ENCODE measurements at places on chromosomes 4 and X.

DNA sequence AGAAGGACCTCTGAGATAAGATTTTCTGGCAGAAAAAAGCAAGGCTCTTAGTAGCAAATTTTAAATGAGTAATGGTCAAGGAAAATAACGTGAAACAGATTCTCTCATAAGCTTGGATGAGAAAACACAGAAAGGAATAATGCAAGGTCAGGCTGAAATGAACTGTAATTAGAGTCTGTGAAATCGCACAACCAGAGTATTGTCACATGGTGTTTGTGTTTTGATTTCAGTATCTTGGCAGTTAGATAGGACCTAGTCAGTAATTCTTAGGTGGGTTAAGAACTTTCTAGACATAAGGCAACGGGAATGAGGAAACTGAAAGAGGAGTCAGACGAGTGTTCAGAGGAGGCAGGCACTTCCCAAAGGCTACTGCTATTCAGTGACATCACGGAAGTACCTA, 34.6 kb downstream of the LIMCH1 start:
- H3K27ac ChIP-seq: no peak overlapping the region
- no peaks in the 10 kb centered on the region for H3K4me1 ChIP-seq
- no peak for DNase-seq

DNA sequence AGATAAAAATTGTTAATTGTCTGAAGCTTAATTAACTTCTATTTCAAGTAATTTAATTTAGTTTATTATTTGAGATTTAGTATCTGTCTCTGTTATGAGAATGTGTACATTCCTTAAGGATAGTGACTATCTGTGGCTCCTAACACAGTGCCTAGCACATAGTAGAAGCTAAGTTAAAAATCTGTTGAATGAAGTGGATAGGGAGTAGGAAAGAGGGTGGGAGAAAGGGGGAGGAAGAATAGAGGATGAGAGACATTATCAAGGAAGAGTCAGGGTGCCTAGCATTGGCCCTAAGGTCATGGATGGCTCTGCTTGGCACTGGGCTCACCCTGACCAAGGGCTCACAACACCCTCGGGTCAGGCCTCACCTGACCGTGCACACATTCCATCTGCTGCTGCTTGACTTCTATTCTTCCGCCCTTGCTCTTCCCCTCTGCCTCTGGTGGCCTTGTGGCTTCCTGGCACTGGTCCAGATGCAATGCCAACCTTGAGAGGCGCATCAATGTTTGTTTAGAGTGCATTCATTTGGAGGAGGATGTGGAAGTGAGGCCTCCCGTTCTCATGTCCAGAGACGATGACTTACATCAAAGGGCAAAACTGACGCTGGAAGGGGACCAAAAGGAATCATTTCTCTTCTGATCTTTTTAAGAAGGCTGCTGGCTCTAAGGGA, 42.3 kb downstream of the TRIM2 start:
- no peak overlapping the region for H3K4me3 ChIP-seq
- H3K36me3 ChIP-seq: no peaks in the 10 kb centered on the region
- H3K4me1 ChIP-seq: peaks cover 14% of the 10 kb centered on the region
- no peak for DNase-seq

DNA sequence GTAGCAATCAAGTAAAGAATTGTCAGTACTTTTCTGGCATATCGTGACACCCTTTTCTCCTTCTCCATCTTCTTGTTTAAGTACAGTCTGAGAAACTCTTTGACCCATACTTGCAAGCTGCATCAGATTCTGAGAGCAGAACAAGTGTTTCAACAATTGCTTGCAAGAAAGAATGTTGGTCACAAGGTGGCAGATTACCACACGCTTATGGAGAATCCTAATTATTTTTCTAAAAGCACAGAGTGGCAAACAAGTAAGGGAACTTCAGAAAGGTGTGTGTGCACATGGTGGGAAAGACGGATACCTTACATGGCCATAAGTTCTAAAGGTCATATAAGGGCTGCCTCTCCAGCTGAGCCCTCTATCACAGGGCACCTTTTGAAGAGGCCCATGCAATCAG, 136.4 kb upstream of the FGF13 start:
- no peaks in the 10 kb centered on the region for H3K36me3 ChIP-seq
- no peak overlapping the region for H3K27ac ChIP-seq
- DNase-seq: no peak
- no peak overlapping the region for H3K4me3 ChIP-seq
- no peaks in the 10 kb centered on the region for H3K4me1 ChIP-seq

- no peaks in the 10 kb centered on the region for H3K36me3 ChIP-seq
- no peaks in the 10 kb centered on the region for H3K4me1 ChIP-seq
- H3K4me3 ChIP-seq: no peak overlapping the region
- no peaks in the 10 kb centered on the region for H3K27me3 ChIP-seq
These were observed 86.8 kb downstream of the HHIP start for GRCh38 chr4:144732584-144733428.

DNA sequence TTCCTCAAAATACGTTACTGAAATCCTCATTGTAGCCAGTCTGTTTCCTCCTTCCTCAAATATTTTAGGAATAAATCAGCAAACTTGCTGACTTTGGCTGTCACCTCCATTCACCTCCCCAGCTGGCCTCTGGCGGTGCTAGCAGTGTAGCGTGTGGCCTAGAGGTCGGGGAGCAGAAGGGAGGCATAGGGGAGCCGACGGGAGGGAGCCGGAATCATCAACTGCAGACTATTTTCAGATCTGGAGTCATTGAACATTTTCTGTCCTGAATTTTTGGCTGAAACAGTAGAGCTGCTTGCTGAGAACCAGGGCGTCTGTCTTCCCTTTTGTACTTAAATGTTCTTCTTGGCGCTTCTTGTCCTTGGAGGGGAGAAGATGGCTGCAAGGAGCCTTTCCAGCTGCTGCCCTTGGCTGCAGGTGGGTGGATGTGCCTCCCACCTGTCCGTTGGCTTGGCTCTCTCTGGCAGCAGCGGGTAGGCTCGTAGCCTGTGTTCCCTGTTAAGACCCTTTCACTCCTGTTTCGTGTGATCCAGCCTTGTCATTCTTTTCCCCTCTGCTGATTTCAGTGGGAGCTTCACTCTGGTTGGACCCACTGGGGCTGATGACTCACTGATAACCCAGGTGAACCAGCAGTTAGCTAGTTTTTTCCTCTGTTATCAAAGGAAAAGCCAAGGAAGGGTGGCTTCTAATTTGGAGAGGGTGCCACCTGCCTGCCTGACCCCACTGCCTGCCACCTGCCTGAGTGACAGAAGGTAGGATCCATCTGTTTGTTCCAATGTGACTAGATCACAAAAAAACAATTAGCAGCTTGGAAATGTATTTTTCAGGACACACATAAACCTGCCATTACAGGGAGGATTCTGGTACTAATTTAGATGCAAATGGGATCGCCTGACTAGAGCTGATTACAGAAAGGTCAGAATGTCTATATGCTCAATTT, 135.9 kb downstream of the GATB start:
- DNase-seq: no peak
- H3K36me3 ChIP-seq: no peaks in the 10 kb centered on the region
- no peak overlapping the region for H3K4me3 ChIP-seq
- H3K27ac ChIP-seq: no peak overlapping the region

DNA sequence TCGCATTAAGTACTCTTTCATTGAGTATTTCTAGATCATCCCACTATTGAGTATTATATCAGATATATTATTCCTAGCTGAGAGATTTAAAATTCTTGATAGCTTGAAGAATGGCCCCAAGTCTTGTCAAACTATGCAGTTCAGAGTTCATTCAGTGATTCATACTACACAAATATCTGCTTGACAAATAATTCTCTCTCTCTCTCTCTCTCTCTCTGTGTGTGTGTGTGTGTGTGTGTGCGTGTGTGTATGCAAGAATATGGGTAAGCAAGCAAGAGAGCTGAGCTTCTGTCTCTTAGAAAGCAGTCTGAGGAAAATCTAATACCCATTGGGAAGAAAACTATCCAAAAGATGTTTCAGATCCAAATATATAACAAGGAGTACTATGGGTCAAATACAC, 142.0 kb downstream of the SLC10A7 start:
- H3K27ac ChIP-seq: no peak overlapping the region
- no peak for DNase-seq
- H3K4me1 ChIP-seq: no peaks in the 10 kb centered on the region

- H3K4me3 ChIP-seq: no peak overlapping the region
- no peaks in the 10 kb centered on the region for H3K36me3 ChIP-seq
- no peak overlapping the region for H3K27ac ChIP-seq
- H3K4me1 ChIP-seq: peaks cover 8% of the 10 kb centered on the region
These were observed 14.1 kb downstream of the NSG1 start for GRCh38 chr4:4401036-4401435.

GRCh38 chrX:127302841-127303240, 483.3 kb downstream of the PRR32 start:
- no peaks in the 10 kb centered on the region for H3K27me3 ChIP-seq
- no peak overlapping the region for H3K4me3 ChIP-seq
- H3K36me3 ChIP-seq: no peaks in the 10 kb centered on the region
- DNase-seq: no peak

DNA sequence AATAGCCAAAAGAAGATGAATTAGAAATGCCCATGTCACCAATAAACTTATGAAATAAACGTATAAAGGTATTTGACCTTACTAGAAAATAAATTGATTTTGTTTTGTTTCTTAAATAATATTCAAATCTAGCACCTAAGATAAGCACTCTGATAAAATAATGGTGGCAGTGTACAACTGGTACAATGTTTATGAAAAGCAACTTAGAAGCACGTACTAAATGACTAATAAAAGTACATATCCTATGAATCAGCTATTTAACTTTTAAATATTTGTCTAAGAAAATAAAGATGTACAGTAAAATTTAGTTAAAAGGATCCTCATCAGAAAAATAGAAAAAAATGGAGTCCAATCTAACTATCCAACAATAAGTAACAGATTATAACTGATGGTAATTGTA, 6.7 kb downstream of the MANBA start:
- H3K27me3 ChIP-seq: no peaks in the 10 kb centered on the region
- H3K27ac ChIP-seq: no peak overlapping the region
- no peak overlapping the region for H3K4me3 ChIP-seq
- peaks cover 3% of the 10 kb centered on the region for H3K36me3 ChIP-seq

GRCh38 chr4:136302566-136302965, 1229.7 kb downstream of the PCDH18 start:
- H3K4me1 ChIP-seq: no peaks in the 10 kb centered on the region
- H3K36me3 ChIP-seq: no peaks in the 10 kb centered on the region
- H3K4me3 ChIP-seq: no peak overlapping the region
- no peaks in the 10 kb centered on the region for H3K27me3 ChIP-seq
- H3K27ac ChIP-seq: no peak overlapping the region

DNA sequence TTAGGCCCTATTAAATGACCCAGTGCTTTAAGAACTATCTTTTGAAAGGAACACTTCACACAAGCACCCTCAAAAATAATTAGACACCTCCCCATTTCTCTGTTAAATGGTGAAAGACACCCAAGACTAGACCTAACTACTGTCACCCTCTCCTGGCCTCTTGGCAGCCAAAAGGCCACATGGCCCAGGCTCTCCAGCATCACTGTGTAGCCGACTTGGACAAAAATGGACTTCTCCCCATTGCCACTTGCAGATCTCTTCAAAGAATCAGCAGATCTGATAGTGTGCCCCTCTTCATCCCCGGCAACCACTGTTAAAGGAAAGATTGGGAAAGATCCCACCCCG, 2.0 kb downstream of the MID1IP1 start:
- no peaks in the 10 kb centered on the region for H3K27me3 ChIP-seq
- H3K27ac ChIP-seq: peak overlapping the region; percentile 81
- no peak for DNase-seq
- H3K4me1 ChIP-seq: peaks cover 24% of the 10 kb centered on the region
- no peaks in the 10 kb centered on the region for H3K36me3 ChIP-seq

GRCh38 chrX:151871244-151871643, 41.4 kb upstream of the MAGEA4 start:
- no peaks in the 10 kb centered on the region for H3K36me3 ChIP-seq
- no peaks in the 10 kb centered on the region for H3K27me3 ChIP-seq

DNA sequence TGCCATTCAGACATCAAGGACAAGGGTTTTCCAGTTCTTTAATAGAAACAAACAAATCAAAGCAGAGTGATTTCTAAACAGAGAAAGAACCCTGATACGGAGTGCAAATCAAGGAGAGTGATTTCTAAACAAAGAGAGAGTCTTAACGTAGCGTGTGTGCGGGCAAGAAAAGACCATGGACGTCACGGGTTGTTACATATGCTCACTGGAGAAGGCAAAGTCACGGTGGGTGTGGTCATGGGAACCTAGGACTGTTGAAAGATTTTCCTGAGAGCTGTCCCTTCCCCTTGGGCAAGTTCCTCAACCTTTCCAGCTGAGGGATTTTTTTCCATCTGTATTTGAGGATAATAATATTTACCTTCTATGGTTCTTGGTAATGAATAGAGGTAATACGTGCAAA, 95.0 kb upstream of the SLC34A2 start:
- H3K27ac ChIP-seq: no peak overlapping the region
- H3K4me3 ChIP-seq: no peak overlapping the region
- H3K27me3 ChIP-seq: no peaks in the 10 kb centered on the region
- no peaks in the 10 kb centered on the region for H3K36me3 ChIP-seq
- no peak for DNase-seq

- H3K4me3 ChIP-seq: no peak overlapping the region
- no peak for DNase-seq
- no peak overlapping the region for H3K27ac ChIP-seq
- no peaks in the 10 kb centered on the region for H3K27me3 ChIP-seq
These were observed 34.5 kb downstream of the IQCM start for GRCh38 chr4:149781150-149781549.

DNA sequence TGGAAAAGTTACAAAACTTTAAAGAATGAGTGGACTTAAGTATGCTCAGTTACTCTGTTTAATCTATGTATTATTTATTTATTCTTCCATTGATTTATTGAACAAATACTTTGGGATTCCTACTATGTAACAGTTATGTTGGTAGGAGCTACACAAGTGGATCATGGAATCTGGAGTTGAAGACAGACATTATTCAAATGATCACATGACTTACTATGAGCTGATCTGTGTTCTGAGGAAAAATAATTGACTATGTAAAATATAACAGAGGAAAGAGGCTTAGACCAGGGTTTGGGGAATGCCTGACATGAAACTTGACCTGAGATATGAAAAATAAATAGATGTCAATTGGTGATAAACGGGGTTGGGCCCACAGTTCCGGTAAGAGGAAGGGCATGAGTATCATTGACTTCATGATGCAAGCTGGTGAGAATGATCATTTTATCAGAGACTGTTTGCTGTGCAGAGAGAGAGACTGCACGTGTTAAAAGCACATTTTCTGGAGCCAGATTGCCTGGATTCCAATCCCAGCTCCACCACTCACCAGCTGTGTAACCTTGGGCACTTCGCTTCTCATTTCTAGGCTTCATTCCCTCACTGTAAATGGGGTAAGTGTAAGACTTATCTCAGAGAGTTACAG, 179.0 kb downstream of the SPCS3 start:
- no peaks in the 10 kb centered on the region for H3K27me3 ChIP-seq
- H3K4me1 ChIP-seq: no peaks in the 10 kb centered on the region
- no peak overlapping the region for H3K27ac ChIP-seq
- DNase-seq: no peak
- H3K4me3 ChIP-seq: no peak overlapping the region

- no peak overlapping the region for H3K4me3 ChIP-seq
- peaks cover 5% of the 10 kb centered on the region for H3K4me1 ChIP-seq
- no peak for DNase-seq
- no peaks in the 10 kb centered on the region for H3K36me3 ChIP-seq
These were observed 230.5 kb downstream of the MGST2 start for GRCh38 chr4:139896091-139896604.

- H3K4me1 ChIP-seq: no peaks in the 10 kb centered on the region
- H3K27me3 ChIP-seq: peaks cover 2% of the 10 kb centered on the region
- no peak for DNase-seq
- H3K27ac ChIP-seq: no peak overlapping the region
These were observed 26.7 kb upstream of the PDE5A start for GRCh38 chr4:119655111-119655837.

GRCh38 chrX:119693996-119694451, 1.1 kb upstream of the SEPTIN6 start:
- no peak for DNase-seq
- H3K4me1 ChIP-seq: peaks cover 39% of the 10 kb centered on the region
- H3K27ac ChIP-seq: no peak overlapping the region
- no peaks in the 10 kb centered on the region for H3K36me3 ChIP-seq
- H3K4me3 ChIP-seq: peak overlapping the region; percentile 68
- H3K27me3 ChIP-seq: no peaks in the 10 kb centered on the region
